Renal cortex interstitium (tissue), 15 donors: ENCODE measurements at places on chromosomes 5 and 9. TPM values are rescaled to one million over a fixed set of nuclear protein-coding genes. Genes with fewer than 3 reads are reported as not detected.
A peak's percentile ranks its signal among the peaks of the same experiment; 100 is the strongest.

ARHGEF37 gene
- 4.3 TPM for polyA plus RNA-seq

ZNF354C gene
- 17.4 TPM for polyA plus RNA-seq

SH3RF2 gene
- polyA plus RNA-seq: 4.6 TPM

MBLAC2 gene
- polyA plus RNA-seq: 11.3 TPM

CDHR2 gene
- 25.8 TPM for polyA plus RNA-seq

GRCh38 chr5:141298376-141298775 is 5.5 kb downstream of the SLC25A2 start:
- no peak for DNase-seq

DNA sequence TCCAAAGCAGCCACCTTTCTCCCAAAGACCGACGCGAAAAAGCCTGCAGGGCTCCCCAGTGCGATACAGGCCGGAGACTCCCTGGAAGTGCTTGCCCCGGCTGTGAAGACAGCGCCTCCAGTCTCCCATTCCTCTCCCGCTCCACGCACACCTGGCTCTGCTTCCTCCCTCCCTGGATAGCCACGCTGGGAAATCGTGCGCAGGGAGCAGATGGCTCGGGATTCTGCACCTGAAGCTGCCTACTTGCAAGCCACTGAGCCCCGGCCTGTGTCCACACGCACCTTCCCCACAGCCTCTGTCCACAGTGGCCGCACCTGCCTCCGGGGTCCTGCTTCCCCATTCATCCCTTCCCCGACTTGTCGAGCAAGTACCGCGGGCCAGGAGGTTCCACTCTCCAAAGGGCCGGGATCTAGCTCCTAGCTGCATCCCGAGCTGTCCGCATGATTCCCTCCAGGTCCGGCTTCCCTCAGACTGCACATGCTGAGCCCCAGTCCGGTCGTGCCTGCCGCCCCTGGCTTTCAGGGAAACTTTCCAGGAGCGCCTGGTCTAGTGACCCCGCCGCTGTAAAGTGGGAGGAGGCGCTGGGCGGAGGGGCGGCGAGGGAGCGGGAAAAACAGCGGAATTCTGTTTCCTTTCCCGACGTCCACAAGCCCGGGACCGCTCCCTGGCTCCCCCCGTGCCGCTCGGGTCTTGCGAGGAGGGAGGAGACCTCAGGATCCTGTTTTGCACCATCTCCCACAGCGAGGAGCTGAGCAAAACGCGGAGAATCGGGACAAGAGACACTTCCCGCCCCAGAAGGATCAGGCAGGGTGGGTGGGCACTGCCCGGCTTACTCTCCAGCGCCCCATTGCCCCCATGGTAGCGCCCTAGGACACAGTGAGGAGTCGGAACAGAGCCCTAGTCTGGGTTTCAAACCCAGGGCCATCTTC is 2.0 kb downstream of the SEMA6A start:
- DNase-seq: peak; percentile 57

GRCh38 chr9:107137495-107138202 is 145.4 kb upstream of the RAD23B start:
- DNase-seq: no peak

- no peak for DNase-seq
Observed at GRCh38 chr5:44821164-44821563, 12.4 kb downstream of the MRPS30 start.
